HEK293T (cell line): ENCODE measurements at places on chromosomes 12 and 14.
A peak's percentile ranks its signal among the peaks of the same experiment; 100 is the strongest.

- DNase-seq: no peak
Measured at GRCh38 chr14:64109819-64110554, 184.2 kb downstream of the ESR2 start.

DNA sequence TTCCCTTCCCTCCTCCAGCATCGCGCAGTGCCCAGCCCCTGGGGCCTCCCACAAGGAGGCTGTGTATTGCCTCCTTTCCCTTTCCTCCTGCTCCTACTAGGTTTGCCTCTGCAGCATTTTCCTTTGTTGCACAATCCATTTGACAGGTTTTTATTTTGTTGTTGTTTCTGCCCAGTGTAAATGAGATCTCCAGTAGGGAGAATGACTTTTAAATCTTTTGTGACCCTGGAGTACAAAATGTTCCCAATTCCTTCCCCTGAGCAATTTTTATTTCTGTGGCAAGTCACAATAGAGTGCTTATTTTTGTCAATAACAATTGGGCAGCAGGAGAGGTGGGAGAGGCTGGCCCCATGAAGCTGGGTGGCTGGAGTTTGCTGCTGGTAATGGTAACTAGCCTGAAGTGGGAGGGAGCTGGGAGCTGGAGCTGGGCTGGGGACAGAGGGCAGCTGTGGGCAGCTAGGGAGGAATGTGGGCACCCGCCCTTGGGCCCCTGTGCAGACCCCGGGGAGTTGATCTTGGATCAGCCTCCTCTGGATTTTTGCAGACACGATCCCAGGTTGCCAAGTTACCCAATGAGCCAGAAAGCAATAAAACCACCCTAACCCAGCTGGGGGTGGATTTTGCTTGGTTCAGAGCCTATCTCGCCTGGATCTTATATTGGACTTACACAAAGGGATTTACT lies 160.1 kb downstream of the KTN1 start:
- no peak for DNase-seq

DNA sequence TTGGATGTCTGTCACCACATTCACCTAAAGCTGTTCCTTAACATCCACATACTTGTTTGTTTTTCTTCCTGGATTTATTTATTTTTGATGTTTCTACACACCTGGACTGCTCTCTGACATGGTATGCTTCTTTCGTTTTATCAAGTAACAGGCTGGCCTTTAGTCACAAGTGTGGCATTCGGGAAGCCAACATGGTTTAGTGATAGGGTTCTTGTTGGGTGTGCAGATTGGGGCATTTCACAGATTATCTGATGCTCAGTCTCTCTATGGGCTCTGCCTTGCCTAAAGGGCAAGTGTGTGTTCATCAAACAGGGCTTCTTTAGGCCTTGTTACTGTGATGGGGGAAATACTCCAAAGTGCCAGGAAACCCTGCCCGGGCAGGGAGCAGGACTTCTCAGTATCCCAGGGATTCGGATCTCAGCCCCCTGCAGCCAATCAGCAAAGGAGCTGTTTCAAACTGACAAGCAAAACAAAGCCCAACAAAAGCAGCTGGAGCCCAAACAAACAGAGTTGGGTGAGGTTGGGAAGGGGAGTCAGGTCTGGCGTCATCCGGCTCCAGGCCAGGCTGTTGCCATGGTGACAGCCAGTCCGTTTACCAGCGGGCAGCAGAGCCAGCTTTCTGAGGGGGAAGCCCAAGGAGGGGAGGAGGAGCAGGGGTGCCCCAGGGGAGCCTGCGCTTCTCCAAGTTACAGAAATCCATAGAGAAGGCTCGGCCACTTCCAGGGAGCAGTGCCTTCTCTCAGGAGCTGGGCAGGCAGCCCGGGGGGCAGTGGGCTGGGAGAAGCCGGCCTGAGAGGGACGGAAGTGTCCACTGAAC lies 31.9 kb downstream of the FOS start:
- no peak for DNase-seq

GRCh38 chr12:75020068-75020557 lies 189.5 kb downstream of the KCNC2 start:
- no peak for DNase-seq

DNA sequence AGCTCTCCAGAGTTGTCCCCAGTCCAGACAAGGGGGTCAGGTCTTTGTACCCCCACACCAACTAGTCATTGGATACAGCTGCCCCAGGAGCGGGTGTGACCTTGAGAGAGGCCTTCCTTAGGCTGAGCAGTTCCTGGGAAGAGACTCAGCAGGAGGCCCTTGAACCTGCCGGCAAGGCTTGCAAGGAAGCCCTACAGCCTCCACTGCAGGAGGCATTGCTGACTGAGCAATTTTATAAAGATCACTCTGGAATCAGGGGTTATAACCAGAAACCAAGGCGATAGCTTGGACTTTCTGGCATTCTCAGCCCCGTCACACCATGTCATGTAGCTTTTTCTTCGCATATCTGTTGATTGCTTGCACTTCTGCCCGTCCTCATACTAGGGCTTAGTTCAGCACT lies 291.3 kb upstream of the CRY1 start:
- DNase-seq: peak; percentile 23

GRCh38 chr12:27319409-27319808 lies 13.2 kb upstream of the BMAL2 start:
- DNase-seq: no peak

GRCh38 chr12:101819467-101819866 lies 11.3 kb downstream of the GNPTAB start:
- DNase-seq: no peak

- no peak for DNase-seq
Measured at GRCh38 chr12:117684471-117684870, 284.3 kb downstream of the KSR2 start.

GRCh38 chr12:121578230-121579189 lies 2.3 kb downstream of the KDM2B start:
- DNase-seq: no peak

DNA sequence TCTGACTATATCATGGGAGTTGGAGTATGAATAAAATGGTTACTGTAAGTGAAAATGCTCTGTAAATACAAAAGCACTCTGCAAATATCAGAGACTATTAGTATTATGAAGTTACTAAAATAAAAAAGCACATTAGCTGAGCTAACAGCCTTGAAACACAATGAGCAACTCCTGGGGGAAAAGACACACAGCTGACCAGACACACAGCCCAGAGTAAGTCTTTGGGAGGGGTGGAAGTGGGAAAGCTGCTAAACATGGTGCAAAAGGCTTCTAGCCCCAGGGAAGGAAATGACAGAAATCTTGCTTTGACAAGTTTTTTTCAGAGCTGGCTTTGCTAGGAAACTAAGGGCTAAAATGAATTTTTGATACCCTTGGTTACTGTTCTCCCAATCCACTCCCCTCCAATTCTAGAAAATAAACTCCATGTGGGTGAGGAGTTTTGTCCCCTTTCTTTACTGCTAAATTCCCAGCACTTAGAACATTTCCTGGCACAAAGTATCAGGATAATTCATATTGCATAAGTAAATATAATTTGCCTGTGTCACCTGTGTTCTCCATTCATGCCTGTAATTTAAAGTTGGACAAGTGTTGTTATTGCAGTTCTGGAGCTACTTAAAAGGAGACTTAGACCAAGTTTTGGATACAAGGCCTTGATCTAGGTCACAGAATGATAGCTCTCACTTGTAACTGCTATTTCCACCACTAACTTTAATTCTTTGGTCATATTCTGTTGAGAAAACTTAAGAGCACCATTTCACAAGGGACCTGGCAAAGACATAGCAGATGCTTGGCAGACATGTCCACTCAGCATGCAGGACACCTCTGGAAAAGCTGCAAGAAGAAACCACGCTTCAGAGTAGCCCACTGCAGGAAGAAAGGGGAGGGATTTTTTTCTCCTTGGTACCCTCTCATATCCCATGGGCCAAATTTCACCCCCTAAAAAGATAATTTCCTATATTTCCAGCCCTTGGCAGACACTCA lies 19.0 kb upstream of the RAB3IP start:
- no peak for DNase-seq
